ENCODE measurements at places on chromosomes 2 and 18. TPM values are rescaled to one million over a fixed set of nuclear protein-coding genes. Genes with fewer than 3 reads are reported as not detected.

GRCh38 chr2:206260188-206261012 is 14.1 kb upstream of the ZDBF2 start:
- no peak for DNase-seq
- peaks cover 96% of the 10 kb centered on the region for H3K27me3 ChIP-seq
- H3K4me1 ChIP-seq, result no peaks in the 10 kb centered on the region
- H3K4me3 ChIP-seq, result no peak overlapping the region
- H3K27ac ChIP-seq, result no peak overlapping the region
- no peaks in the 10 kb centered on the region for H3K36me3 ChIP-seq

GRCh38 chr2:2806711-2807110 is 475.6 kb upstream of the MYT1L start:
- no peak for DNase-seq
- H3K36me3 ChIP-seq, result no peaks in the 10 kb centered on the region
- no peak overlapping the region for H3K4me3 ChIP-seq
- H3K27ac ChIP-seq, result no peak overlapping the region

CD8A gene
- total RNA-seq, result 0.63 TPM

VAMP5 gene
- total RNA-seq, result 91.6 TPM

TMEM200C gene
- under 0.01 TPM for total RNA-seq

DNA sequence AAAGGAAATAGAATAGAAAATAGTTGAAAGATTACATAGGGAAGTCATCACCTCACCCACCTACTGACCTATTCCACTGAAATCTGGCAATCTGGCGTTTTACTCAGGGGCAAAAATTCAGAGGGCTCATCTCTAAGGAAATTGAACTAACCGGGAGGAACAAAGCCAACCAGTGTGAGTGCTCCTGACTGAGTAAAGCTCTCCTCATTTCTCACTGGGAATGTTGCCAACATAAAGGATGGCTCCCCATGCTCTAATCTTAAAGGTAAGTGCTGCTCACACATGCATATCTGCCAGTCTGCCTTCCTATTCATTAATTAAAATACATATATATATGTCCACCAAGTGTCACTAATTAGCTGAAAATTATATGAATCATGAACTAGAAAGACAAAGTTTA is 13.5 kb upstream of the DOK6 start:
- H3K27ac ChIP-seq, result no peak overlapping the region
- no peaks in the 10 kb centered on the region for H3K27me3 ChIP-seq
- H3K4me3 ChIP-seq, result peak overlapping the region; percentile 7
- DNase-seq, result no peak

NDUFAF7 gene
- 15.7 TPM for total RNA-seq

DSEL gene
- total RNA-seq, result 13.4 TPM

GRCh38 chr18:63257453-63257852 is 62.1 kb downstream of the BCL2 start:
- no peak for DNase-seq
- peak overlapping the region; percentile 72 for H3K27ac ChIP-seq
- H3K4me3 ChIP-seq, result no peak overlapping the region
- H3K27me3 ChIP-seq, result no peaks in the 10 kb centered on the region
- no peaks in the 10 kb centered on the region for H3K4me1 ChIP-seq

GRCh38 chr18:61764381-61764780 is 128.4 kb downstream of the RNF152 start:
- no peaks in the 10 kb centered on the region for H3K36me3 ChIP-seq
- H3K27ac ChIP-seq, result no peak overlapping the region

CHST10 gene
- 9.4 TPM for total RNA-seq

DNA sequence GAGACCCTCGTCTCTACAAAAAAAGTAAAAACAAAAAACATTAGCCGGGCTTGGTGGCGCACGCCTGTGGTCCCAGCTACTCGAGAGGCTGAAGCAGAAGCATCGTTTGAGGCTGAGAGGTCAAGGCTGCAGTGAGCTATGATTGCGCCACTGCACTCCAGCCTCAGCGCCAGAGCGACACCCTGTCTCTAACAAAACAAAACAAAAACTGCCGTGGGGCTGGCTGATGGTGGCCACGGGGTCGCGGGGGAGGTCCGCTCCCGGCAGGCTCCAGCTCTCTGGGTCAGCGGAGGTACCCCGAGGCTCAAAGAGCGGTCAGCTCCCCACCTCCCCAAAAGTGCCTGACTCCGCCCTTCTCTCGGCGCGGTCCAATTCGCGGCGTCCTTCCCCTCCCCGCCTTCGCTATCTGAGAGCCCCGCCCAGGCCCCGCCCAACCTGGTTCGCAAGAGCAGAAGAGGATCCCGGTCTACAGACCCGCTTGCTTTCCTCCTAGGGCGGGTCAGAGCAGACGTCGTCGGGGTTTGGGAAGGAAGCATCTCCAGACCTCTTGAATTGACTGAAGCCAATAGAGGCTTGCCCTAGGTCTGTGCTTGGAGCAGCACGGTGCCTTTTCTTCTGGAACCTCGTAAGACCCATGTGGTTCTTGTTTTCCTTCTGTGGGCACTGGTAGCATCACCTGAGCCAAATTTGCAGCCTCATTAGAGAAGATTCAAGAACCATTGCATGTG is 7.8 kb downstream of the RAX start:
- no peak overlapping the region for H3K27ac ChIP-seq
- no peak for DNase-seq
- no peaks in the 10 kb centered on the region for H3K4me1 ChIP-seq
- no peaks in the 10 kb centered on the region for H3K36me3 ChIP-seq
- peak overlapping the region; percentile 27 for H3K4me3 ChIP-seq

DLGAP1 gene
- 18.3 TPM for total RNA-seq
